Activated naive CD8-positive, alpha-beta T cell treated with anti-CD3 and anti-CD28 coated beads, Interleukin-2, amount 50 U/mL, for 16 hours (primary cell): ENCODE measurements at places on chromosomes 16 and 17.

GRCh38 chr16:47043200-47043599 lies 69.7 kb upstream of the DNAJA2 start:
- no peak for DNase-seq

DNA sequence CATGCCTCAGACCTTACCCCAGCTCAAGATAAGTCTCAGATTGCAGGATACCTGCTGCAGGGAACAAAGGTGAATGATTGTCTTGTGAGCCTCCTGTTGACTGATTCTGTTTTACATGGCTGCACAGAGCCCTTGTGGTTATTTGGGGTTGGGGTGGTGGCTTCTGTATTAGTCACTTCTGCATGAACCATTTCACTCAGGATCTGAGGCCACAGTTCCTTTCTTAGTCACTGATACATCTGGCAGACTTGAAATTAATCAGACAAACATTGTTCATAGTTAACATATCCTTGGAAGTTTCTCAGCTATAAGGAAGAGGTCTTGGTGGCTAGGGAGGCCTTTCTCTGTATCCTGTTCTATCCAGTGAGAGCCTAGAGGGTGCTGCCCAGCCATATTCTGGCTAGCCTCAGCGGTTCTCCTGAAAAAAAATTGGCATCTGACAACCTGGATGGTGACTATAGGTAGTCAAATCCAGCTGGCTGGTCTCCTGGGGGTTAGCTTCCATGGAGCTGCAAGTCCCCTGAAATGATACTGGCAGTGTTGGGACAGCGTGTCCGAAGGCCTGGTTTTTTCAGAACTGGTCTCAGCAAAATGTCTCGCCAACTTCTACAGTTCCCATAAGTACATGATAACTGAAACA lies 8.4 kb upstream of the PLK1 start:
- no peak for DNase-seq

DNA sequence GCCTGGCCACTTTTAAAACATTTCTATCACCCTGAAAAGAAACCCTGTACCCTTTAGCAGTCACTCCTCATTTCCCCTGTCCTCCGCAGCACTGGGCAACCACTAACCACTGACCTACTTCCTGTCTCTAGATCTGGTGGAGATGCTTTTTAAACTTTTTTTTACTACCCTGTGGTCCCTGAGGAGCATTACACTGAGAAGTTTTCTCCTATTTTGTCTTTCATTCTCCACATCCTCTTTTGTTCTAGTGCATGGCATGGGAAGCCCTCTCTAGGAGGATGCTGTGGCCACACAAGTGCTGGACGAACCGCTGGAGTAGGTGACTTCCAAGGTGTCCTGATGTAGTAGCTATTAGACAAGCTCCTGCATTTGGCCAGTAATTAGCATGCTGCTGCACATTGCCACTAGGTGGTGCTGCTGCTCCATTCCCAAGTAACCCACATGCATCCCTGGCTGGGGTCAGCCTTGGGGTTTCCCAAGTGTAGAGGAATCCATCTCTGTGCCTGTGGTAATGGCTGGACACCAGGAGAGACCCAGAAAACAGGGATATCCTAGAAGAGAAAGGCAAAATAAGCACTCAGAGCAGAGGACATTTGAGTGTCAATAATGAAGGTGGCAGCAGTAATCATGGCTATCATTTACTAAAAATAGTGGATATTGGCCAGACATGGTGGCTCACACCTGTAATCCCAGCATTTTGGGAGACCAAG lies 143.8 kb upstream of the CRHR1 start:
- peak; percentile 47 for DNase-seq

DNA sequence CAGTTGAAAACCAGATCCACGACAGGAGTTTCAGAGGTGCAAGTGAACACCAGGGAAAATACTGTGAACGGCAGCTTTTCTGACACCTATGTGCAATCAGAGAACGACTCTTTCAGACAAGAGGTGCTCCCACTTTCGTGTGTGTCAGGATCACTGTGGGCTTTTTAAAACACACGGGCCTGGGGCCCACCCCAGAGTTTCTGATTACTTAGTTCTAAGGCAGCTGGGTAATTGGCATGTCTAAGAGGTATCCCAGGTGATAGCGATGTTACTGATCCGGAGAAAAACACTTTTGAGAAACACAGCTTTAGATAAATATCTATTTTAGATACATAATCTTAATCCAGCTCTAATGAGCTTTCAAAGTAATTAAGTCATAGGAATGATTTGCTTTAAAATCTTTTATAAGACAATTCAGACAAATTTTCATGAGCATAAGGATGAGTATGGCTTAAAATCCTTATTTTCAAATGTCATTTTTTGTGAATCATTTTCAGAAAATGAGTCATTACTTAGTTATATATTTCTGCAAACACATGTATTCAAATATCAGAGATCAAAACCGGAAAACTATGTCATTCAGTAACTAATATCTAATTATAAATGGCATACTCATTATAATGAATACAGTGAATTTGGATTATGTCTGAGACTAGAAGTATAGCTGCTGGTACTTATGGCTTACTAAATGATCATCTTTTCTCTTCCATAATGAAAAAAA lies 217.9 kb upstream of the PSMD7 start:
- DNase-seq = no peak

GRCh38 chr16:79542237-79542774 lies 58.2 kb downstream of the MAF start:
- DNase-seq = no peak

DNA sequence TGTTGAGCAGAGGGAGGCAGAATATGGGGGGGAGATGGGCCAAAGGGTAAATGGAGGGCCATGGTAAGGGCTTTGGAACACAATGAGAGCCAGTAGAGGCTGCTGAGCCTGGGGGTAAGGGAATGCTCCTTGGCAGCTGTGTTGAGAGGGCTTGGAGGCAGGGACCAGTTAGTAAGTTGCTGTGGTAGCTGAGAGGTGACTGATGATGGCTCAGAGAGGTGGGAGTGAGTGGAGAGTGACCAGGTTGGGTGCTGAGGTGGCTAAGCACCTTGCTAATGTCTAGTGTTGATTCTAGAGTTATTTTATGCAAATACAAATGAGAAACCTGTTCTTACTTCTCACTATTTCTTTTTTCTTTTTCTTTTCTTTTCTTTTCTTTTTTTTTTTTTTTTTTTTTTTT lies 10.8 kb downstream of the SBK1 start:
- no peak for DNase-seq

DNA sequence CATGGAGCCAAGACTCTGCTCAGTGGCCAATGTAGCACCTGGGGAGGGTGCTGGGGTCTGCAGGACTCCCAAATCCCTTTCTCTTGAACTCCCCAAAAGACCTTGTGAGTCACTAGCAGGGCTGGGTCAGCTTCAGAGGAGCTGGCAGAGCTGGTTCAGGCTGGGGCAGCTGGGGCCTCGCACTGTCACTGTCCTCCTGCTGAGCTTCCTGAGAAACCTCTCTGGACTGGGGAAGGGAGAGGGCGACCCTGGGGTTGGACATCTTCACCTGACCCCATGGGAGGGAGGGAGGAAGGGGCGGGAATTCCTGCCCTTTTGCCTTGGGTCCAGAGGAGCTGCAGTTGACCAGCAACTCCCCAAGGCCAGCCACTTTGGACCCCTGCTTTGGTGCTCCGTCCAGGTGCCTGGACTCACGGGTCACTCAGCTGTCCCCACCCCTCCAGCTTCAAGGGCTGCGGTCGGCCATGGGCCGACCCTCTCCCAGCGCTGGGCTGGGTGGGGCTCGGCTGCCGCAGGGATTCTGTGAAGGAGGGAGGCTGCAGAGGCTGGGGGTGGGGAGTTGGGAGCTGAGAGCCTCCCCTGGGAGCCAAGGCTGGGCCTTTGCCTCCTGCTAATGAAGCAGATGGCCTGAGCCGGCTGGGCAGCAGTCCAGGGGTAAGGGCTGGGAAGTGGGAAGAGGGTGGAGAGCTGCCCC lies 9.2 kb downstream of the FMNL1 start:
- DNase-seq = no peak

GRCh38 chr16:17076092-17076754 lies 394.5 kb downstream of the XYLT1 start:
- DNase-seq = no peak

- no peak for DNase-seq
These were observed 4.9 kb upstream of the LPCAT2 start for GRCh38 chr16:55503726-55504550.

GRCh38 chr17:28216528-28216927 lies 102.5 kb upstream of the TMEM97 start:
- DNase-seq = no peak

DNA sequence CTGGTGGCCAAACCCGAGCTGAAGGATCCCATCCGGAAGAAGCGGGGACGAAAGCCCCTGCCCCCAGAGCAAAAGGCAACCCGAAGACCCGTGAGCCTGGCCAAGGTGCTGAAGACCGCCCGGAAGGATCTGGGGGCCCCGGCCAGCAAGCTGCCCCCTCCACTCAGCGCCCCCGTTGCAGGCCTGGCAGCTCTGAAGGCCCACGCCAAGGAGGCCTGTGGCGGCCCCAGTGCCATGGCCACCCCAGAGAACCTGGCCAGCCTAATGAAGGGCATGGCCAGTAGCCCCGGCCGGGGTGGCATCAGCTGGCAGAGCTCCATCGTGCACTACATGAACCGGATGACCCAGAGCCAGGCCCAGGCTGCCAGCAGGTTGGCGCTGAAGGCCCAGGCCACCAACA lies 5.9 kb downstream of the CBX2 start:
- DNase-seq = no peak

DNA sequence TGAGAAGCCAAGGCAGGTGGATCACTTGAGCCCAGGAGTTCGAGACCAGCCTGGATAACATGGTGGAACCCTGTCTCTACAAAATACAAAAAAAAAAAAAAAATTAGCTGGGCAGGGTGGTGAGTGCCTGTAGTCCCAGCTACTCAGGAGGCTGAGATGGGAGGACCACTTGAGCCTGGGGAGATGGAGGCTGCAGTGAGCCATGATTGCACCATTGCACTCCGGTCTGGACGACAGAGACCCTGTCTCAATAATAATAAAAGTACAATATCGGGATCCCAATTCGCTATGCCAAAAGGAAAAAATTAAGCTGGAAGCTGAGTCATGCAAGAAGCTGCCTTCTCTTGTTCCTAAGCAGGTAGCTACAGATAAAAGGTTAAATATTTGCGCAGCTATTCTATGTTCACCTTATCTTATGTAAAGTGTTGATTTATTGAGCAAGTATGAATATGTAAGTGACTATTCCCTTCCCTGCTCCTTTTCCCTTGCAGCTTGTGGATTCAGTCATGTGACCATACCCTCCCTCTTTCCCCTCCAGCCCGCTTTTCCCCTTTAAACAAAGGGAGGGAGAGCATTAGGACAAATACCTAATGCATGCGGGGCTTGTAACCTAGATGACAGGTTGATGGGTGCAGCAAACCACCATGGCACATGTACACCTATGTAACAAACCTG lies 112.0 kb downstream of the LITAF start:
- DNase-seq = no peak

DNA sequence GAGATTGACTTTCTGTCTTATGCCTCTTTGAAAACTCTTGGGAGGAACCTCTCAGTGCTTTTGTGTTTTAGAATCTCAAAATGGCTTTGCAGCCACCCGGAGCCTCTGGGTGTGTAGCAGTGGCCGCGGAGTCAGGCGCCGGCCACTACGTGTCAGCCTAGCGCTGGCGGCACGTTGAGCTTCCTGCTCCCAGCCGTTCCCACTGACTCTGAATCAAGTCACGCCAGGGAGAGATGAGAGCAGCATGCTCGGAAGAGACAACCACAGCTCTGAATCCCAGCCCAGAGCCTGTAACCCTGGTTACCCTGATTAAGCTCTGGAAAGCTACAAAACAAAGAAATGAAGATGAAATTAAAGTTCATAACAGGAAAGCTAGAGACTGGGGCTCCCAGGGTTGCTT lies 97.4 kb upstream of the CACNG5 start:
- no peak for DNase-seq

DNA sequence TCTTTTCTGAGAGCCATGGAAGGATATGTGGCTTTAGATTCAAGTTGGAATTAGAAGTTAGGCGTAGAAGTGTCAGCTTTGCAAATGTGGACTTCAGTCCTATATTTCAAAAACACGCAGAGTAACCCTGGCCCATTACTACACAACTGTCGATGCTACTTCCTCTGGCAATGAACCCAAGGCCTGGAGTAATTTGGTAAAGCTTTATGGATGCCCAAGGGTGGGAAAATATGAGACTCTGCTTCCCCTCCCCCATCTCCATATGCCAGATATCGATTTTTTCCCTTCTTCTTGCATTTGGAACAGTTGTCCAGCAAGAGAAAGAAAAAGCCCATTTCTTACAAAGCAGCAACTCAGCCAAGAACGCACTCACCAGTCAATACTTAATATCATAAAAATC lies 2.9 kb upstream of the MAP1LC3B start:
- no peak for DNase-seq

DNA sequence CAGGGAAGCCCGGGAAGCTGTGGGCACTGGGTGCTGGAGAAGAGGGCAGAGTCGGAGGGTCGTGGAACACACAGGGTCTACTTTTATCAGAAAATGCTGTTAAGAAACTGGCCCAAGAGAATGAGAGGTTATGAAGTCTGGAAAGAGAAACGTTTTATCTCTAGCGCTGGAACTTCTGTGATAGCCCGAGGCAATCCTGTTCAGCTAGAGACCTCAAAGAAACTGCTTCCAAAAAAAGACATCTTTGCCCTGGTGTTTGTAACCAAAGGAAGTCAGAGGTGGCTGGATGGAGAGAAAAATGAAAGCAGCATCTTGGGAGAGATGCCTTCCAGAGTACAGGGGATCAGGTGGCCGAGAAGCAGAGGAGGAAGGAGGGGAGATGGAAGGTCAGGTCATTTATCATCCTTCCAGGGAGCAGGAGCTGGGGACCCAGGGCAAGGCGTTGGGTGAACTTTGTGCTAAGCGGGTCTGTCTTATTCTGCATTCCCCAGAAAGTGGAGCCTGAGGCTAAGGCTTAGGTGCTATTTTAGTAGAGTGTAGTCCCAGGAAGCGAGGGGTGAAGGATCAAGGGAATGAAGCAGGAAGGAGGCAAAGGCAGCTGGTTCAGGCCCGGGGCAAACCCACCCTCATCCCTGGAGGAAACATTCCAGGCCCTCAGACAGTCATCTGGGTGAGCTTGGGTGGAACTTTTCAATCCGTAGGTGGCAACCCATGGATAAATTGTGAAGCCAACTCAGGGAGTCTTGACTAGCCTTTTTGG lies 66.5 kb downstream of the MGAT5B start:
- no peak for DNase-seq

GRCh38 chr17:46178550-46179214 lies 14.5 kb downstream of the KANSL1 start:
- DNase-seq = no peak
